ENCODE measurements at places on chromosomes 7 and 10.

- no peak for DNase-seq
These were observed 669 bp downstream of the PI4K2A start for GRCh38 chr10:97640868-97641811.

DNA sequence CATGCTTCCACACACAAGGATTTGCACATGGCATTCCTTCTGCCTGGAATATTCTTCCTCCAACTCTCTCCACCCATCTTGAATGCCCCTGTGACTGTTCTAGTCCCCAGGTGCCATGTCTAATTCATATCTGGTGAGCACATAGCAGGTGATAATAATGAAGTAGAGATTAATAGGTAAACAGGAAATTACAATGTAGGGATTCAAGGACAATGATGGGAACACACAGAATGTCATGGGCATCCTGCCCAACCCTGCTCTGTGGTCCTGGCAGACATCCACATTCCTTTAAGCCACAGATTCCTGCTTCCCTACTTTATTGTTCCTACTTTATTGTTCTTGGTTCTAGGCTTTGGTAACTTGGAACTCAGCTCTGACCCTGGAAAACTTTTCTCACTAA is 115.8 kb downstream of the THSD7A start:
- DNase-seq, result no peak

GRCh38 chr10:73591935-73592699 is 975 bp upstream of the USP54 start:
- no peak for DNase-seq

- no peak for DNase-seq
These were observed 8.8 kb upstream of the SPAM1 start for GRCh38 chr7:123916240-123916724.

- no peak for DNase-seq
These were observed at the start of gene PRTFDC1 for GRCh38 chr10:24952143-24952706. TSS of gene PRTFDC1 (minus strand) at chr10:24952606. CDS start at chr10:24952575, 31 bp downstream.

GRCh38 chr10:72665925-72666324 is 26.0 kb upstream of the MCU start:
- DNase-seq, result no peak

GRCh38 chr7:94099679-94100078 is 95.5 kb upstream of the BET1 start:
- no peak for DNase-seq

GRCh38 chr10:88974012-88974411 is 16.6 kb upstream of the FAS start:
- DNase-seq, result no peak

DNA sequence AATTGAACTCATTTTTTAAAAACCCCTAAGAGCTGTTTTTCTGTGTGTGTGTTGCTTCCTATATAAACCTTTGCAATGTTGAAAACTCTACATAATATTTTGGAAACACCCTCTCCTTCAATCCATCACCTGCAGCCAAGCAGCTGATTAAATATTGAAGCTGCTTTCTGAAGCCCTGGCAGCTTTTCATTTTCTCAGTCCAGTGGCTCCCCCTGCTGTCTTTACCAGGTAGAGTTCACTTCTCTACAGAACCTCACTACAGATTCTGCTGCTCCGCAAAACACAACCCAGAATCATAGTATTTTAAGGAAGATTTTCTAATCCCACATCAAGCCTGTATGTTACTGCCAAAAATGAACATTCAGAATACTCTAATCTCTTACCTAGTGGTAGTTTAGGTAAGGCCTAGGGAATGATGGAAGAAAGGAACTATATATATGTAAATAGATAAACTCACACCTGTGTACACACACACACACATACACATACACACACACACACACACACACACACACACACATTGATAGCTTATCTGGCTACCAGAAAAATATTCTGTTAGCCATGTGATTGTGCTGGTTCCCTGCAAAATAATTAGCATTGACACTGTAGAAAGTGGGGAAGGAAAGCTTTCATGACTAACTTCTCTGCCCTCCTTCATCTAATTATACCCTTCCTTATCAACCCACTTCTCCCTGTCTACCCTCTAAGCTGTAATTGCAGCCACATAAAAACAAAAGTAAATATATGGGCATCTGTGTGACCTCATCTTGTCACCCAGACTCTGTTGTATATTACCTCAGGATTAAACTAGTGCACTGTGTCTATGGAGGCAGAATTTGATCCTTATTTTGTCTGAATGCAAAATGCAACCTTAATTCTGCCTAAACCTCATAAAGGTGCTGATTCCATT is 229.5 kb upstream of the FZD1 start:
- no peak for DNase-seq

DNA sequence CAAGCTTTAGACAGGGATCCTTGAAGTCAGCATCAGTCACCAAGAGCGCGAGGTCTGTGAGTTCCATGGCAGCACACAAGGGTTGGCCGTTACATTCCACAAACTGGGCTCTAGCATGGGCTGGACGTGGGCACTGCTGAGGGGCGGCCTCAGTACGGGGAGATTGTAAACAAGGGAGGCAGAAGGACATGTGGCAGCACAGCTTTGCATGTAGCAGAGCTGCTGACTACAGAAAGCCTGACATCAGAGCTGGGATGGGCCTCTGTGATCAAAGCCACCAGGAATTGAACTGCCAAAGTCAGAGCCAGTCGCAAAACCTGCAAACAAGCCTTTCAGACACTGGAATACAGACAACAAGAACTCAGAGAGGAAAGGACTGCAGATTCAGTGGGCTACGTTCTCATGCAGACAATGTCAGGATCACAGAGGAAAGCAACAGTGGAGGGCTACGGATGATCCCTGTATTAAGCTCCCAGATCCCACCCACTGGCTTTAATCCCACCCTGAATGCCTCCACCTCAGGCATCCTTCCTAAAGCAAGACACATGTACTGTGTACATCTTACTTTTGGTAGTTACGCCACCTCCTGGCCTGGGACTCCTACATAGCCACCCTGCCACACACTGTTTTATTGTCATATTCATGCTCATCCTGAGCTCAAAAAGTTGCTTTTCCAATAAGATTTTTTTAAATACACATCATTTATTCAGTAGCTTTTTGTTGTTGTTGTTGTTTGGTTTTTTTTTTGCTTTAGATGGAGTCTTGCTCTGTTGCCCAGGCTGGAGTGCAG is 291.1 kb upstream of the IMMP2L start:
- DNase-seq, result no peak

DNA sequence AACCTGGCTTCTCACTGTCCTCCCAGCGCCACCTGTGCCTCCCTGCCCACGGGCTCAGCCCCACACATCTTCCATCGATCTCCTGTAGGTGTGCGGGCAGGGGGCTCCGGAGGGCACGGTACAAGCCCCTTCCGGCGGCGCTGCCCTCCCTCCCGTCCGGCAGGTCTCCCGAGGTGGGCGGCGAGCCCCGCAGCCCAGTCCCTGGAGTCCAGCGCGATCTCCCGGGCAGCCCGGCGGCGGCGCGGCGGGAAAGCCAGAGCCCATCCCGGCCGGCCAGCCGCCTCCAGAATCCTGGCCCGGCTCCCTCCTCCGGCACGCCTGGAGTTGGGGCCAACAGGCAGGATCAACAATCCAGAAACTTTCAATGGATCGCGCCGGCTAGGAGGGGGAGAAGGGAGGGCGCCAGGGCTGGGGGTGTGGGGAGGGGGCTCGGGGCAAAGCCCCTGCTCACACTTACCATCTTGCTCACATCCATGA is 100.1 kb downstream of the HIP1 start:
- DNase-seq, result no peak
